ENCODE measurements at places on chromosomes 1 and 21. TPM values are rescaled to one million over a fixed set of nuclear protein-coding genes. Genes with fewer than 3 reads are reported as not detected.

Gene PLEKHG5
- total RNA-seq: 27.4 TPM

Gene FAM131C
- total RNA-seq: 0.26 TPM

Gene KIF21B
- 14.1 TPM for total RNA-seq

Gene CR1L
- 0.48 TPM for total RNA-seq

Gene SH2D1B
- not detected for total RNA-seq

Gene AMY1C
- not detected for total RNA-seq

Gene MOV10
- 57.1 TPM for total RNA-seq

Gene ANGPTL1
- not detected for total RNA-seq

Gene TNFRSF4
- total RNA-seq: 0.07 TPM

Gene S100A2
- 0.94 TPM for total RNA-seq

Gene TRAPPC3
- 97.3 TPM for total RNA-seq

Gene OTUD3
- 8.2 TPM for total RNA-seq

Gene OLFML2B
- 0.92 TPM for total RNA-seq

Gene PBX1
- total RNA-seq: 92.6 TPM
